Astrocyte (in vitro differentiated cells and primary cell): ENCODE measurements at places on chromosomes 1 and 21.

- no peak for DNase-seq
Observed at GRCh38 chr21:33733601-33734000, 91.3 kb downstream of the ITSN1 start.

- DNase-seq = peak; percentile 27
Observed at GRCh38 chr1:62333441-62333840, 14.2 kb upstream of the KANK4 start.

DNA sequence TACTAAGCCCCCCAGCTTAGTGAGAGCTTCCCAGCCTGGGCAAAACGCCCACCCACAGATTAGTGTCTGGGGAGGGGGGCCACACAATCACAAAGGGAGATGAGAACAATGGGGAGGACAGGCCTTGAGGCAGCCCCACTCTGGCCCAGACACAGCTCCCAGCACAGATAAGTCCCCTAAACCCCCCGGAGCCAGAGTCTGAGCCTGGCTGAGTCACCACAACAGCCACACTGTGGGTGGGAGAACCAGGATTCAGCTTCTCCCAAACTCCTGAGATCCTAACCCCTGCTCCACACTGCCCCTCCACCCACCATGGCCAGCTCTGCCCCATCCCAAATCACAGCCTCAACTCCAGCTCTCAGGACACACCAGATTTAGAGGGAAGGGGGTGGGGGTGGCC, 4.2 kb downstream of the NECTIN4 start:
- no peak for DNase-seq

DNA sequence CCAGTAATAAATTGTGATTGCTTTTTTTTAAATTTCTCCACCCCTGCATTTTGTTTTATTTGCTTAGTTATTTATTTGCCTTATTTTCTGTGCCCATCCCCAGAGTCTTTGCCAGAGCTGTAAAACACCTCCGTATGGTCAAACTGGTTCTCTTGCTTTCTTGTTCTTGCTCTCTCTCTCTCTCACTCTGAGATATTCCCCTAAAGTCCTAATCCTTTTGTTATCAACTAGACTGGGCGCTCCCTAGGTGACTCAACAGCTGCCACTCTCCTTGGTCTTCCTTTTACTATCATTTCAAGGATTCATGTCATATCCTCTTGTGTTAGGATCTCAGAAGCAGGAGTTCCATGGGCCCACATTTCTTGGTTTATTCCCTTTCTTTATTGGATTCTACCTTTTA, 160.0 kb downstream of the PRDM2 start:
- no peak for DNase-seq

DNA sequence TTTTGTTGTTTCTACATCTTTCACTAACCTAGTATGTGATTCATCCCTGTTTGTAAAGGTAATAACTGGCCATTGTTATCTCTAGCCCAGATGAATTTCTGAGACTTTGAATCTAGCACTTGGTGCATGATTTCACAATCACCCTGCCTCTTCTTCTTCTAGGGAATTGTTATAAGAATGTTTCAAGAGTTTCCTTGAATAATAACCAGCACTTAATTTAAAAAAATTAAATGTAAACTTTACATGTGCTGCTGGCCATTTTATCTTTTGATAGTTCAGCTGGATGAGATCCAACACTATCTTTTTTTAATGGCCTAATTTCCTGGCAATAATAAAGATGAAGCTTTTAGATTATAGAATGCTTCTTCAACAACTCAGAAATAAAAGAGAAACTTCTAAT, 31.8 kb downstream of the UBE2U start:
- DNase-seq = no peak

- no peak for DNase-seq
Observed at GRCh38 chr1:167499106-167499505, 19.2 kb downstream of the CD247 start.

DNA sequence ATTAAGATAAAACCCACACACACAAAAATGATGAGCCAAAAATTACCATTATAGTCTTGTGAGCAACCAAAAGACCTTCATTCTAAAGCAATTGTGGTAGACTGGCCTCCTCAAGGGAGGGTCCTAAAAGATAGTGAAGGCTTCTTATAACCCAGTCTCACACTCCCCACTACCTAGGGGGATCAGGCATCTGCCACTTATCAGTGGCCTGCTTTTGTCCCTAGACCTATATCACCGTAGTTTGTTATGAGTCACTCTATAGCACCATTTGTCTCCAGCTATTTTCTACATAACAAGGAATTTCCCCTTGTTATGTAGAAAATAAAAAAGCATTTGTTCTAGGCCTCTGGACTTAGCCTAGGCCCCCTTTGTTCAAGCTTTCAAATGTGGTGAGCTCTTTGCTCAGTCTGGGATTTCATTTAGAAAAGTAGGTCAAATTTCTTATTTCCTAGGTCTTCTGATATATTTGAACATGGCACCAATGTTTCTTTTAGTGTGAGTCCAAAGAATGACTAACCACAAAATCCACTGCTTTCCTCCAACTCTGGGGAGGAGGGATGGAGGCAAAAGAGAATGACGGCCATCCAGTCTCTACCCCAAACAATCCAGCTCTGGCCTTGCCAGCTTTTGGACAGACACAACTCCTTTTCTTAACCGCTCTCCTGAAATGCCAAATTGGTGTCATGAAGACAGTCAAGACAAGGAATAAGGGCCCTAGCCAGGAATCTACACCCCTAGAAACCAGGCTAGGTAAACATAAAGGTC, 8.9 kb downstream of the ADAR start:
- DNase-seq = peak; percentile 46

- DNase-seq = no peak
Observed at GRCh38 chr21:35512346-35512745, 463.2 kb upstream of the RUNX1 start.
